Left ventricle myocardium superior (tissue), 1 donor: ENCODE measurements at places on chromosomes 13 and 19.

DNA sequence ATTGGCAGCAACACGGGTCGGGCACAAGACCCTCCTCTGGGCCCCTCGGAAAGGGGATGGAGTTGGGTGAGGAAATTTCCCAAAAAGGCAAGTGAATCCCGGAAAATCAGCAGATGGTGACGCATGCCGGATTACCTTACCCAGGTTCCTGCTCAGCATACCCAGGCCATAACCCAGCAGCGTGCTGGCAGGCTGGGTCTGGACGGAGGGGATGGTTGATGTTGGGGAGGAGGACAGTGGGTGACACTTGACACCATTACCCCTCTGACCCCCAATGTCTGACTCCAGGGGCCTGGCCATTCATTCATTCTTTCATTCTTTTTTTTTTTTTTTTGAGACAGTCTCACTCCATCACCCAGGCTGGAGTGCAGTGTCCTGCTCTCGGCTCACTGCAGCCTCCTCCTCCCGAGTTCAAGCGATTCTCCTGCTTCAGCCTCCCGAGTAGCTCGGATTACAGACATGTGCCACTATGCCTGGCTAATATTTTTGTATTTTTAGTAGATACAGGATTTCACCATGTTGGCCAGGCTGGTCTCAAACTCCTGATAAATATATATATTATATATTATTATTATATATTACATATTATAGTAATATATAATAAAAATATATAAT is 799 bp downstream of the PVR start:
- DNase-seq = no peak

GRCh38 chr19:50534478-50534877 is 20.8 kb upstream of the ASPDH start:
- DNase-seq = no peak

- DNase-seq = no peak
These were observed 118.7 kb downstream of the POSTN start for GRCh38 chr13:37479916-37480315.

GRCh38 chr19:37511821-37512220 is 5.1 kb downstream of the ZNF793 start:
- DNase-seq = no peak

- no peak for DNase-seq
These were observed 88.1 kb downstream of the SLC7A1 start for GRCh38 chr13:29507356-29507755.

GRCh38 chr19:29364224-29364726 is 151.3 kb upstream of the UQCRFS1 start:
- no peak for DNase-seq

GRCh38 chr13:30376426-30377311 is 45.6 kb upstream of the UBE2L5 start:
- no peak for DNase-seq

DNA sequence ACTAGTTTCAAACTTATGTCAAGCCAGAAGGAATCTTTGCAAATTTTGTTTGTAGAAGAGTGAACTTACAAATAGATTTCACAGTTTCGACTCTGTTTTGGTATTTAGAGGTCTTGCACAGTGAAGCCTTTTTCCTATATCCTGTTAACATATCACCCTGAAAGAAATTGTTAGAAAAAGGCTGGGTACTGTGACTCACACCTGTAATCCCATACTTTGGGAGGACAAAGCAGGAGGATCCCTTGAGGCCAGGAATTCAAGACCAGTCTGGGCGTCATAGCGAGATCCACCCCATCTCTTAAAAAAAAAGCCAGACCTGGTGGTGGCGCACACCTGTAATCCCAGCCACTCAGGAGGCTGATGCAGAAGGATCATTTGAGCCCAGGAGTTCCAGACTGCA is 224.0 kb downstream of the GGACT start:
- no peak for DNase-seq

- DNase-seq = no peak
These were observed 325.9 kb downstream of the KLF12 start for GRCh38 chr13:73808318-73808717.

DNA sequence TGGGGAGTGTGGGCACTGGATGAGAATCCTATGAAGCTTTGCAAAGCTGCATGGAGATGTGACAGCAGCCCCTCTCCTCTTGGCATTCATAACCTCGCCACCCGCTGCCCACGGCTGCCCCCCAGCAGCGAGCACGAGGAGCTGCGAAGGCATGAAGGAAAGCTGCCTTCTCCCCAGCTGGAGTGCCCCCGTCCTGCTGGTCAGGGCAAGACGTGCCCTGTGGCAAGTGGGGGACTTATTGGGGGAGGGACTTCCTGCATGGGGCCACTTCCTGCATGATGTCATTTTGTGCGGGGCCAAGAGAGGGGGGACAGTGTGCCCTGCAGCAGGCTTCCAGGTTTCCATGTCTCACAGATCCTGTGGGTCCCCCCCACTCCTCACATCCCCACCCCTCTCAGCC is 85.9 kb downstream of the TSHZ3 start:
- DNase-seq = no peak

GRCh38 chr19:14517446-14517839 is 754 bp downstream of the DNAJB1 start:
- DNase-seq = no peak

DNA sequence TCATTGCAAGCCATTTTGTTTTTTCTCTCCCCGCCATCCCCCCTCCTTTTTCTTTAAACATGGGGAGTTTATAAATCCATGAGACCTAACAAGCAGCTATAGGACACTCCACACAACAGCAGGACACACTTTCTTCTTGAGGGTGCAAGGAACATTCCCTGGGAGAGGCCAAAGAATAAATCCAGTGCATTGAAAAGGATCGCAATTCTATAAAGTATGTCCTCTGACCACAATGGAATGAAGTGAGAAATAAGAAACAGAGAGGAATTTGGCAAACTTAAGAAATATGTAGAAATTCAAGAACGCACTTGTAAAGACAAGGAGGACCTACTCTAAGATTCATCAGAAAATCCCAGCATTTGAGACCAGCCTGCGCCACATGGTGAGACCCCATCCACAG is 11.9 kb downstream of the KLF2 start:
- DNase-seq = no peak

- DNase-seq = no peak
These were observed 18.9 kb upstream of the ZSCAN5A start for GRCh38 chr19:56333506-56333905.

GRCh38 chr13:23447927-23448326 is 14.4 kb upstream of the SACS start:
- no peak for DNase-seq

- DNase-seq = peak; percentile 97
These were observed at the start of gene RFXAP for GRCh38 chr13:36818804-36819738. TSS of gene RFXAP (plus strand) at chr13:36819222. CDS start at chr13:36819358, 136 bp downstream.

DNA sequence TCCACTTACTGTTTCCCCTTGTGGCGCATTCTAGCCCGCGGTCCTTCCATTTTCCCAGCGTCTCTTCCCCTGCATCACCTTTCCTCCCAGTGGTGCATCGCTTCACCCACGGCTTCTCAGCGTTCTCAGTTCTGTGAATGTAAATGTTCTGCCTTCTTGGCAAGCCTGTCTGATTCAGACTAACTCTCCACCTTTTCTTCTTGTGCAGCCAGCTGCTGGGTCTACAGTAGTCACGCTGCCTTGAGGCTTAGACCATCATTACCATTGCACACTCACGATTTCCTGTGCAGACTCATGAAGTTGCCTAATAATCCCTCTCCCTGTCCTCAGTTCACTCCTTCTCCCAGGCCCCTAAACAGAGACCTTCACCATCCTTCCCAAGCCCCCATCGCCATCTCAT is 75.0 kb downstream of the DHRS12 start:
- DNase-seq = no peak

- no peak for DNase-seq
These were observed 122.7 kb upstream of the FRY start for GRCh38 chr13:31908696-31909411.

DNA sequence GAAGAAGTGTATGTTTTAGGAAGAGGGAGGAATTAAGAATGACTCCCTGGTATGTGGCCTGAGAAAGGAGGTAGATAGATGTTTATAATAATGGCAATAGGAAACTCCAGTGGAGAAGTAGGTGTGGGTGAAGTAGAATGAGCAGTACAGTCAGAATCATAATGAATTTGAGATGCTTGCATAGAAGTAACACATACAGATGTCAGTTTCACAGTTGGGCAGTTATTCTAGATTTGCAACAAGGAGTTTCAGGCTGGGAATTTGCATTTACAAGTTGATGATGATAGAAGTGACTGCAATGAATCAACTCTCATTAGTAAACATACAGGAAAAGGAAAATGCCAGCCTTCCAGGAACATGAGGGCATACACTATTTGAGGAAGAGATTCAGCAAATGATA is 149.0 kb downstream of the SLITRK1 start:
- DNase-seq = no peak

DNA sequence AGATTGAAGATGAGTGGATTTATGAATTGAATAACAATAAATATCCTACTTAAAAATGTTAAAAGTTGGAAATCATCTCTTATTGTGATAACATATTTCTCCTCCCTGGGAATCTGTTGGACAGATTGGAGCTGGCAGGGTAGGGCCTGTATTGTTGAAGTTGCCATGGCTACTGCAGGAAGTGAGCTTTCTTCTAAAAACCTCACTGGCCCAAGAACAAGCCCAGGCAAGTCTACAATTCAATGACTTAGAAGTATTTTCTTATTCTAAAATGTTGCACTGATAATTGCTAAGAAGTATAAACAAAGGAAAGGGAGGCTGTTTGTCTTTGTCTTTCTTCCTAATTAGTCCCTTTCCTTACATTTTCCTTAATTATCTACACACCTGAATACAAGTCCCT is 112.1 kb downstream of the DLEU7 start:
- DNase-seq = no peak

DNA sequence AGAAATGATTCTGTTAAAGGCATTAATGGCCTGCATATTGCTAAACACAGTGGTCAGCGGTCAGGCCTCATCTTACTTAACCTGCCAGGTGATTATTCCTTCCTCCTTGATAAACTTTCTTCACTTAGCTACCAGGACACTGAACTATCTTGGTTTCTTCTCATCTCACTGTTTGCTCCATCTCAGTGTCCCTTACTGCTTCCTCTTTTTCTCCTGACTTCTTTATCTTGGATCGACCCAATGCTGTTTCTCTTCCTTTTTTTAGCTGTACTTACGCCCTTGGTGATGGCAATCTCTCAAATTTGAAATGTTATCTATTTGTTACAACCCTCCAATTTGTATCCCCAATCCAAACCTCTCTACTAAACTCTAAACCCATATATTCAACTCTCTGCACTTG is 7.8 kb upstream of the CLC start:
- DNase-seq = no peak

DNA sequence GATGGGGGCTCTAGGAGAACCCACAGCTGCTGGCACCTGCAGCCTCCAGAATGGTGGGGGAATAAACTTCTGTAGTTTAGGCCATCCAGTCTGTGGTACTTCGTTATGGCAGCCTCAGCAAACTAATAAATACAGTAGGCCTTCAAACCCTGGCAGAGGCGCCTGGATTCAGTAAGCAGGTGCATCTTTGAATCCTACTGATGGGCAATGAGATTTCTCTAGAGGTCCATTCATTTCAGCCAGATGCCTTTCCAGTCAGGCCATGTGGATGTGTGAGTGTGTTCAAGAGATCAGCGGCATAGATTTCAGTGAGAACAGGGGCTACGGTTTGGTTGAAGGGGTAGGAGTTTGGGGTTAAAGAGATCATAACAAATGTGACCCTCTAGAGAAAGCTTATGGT is 183.5 kb upstream of the RNF113B start:
- no peak for DNase-seq

GRCh38 chr19:29263305-29264135 is 50.6 kb upstream of the UQCRFS1 start:
- DNase-seq = peak; percentile 54

- DNase-seq = no peak
These were observed 8.2 kb downstream of the NALCN start for GRCh38 chr13:101408154-101408553.

DNA sequence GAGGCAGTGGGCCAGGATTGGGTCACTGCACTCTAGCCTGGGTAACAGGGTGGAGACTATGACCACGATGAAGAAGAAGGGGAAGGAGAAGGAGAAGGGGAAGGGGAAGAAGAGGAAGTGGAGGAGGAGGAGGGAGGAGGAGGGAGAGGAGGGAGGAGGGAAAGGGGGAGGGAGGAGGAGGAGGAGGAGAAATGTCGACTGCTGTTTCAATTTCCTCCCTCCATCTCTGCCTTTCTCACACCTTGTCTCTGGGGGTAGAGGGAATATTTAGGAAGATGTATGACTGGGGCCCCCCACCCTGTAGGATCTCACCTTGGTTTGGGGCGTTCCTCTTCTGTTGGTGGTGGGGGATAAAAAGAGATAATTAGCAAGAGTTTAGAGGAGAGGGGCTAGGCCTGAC is 3.8 kb downstream of the TNNT1 start:
- no peak for DNase-seq

GRCh38 chr19:37056776-37057175 is 21.5 kb upstream of the ZNF420 start:
- no peak for DNase-seq

DNA sequence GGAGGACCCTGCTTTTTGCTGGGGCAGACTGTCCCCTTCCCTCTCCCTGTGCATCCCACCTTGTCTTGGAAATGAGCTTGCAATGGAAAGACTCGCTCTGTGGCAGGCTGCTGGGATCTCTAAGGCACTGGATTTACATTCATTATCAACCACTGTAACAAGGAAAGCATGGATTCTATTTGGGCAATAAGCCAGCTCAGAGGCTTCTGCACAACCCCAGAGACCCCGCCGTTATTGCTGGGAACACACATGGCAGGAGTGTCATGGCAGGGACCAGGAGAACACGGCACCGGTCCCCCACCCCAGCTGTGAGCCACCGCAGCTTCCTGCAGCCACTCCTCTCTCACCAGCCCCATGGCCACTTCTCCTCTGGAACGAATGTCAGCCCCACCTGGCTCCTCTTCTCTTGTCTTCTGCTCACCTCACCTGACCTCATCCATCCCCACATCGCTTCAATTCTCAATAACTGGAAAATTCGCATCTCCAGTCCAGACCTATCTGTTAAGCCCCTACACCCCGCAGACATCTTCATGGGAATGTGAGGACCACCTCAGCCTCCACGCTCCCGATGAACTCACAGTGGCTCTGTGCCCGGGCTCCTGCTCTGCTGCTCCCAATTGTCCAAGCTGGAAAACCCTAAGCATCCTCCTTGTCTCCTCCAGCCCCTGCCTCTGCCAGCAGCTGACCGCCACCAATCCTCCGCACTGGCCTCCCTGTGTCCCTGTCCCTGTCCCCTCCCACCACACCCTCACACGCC is 181.5 kb downstream of the USP12 start:
- DNase-seq = no peak

GRCh38 chr13:48043789-48044503 is 6.4 kb downstream of the NUDT15 start:
- no peak for DNase-seq

DNA sequence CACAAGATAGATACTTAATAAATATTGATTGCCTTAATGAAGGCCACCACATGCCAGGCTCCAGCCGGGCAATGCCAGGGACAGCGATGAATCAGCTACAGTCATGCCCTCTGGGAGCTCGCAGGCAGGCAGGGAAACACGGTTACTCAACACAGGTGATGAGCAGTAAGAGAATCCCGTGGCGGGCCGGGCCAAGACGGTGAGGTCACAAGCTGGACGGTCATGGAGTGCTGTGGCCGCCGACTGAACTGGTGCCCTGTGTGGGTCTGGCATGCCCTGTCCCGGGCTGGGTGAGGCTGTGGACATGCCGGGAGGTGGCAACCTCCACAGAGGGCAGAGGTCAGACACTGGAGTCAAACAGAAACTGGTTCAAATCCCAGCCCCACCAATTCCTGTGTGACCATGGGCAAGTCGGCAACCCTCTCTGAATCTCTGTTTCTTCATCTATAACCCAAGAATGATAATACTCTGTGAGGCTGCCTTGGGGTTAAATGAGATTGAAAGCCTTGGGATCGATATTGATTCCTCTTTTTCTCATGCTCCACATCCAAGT is 13.2 kb upstream of the PAK4 start:
- no peak for DNase-seq

GRCh38 chr13:114203536-114203935 is 24.5 kb downstream of the CFAP97D2 start:
- no peak for DNase-seq
